Common myeloid progenitor, CD34-positive (primary cell): ENCODE measurements at places on chromosomes 7 and 10.

DNA sequence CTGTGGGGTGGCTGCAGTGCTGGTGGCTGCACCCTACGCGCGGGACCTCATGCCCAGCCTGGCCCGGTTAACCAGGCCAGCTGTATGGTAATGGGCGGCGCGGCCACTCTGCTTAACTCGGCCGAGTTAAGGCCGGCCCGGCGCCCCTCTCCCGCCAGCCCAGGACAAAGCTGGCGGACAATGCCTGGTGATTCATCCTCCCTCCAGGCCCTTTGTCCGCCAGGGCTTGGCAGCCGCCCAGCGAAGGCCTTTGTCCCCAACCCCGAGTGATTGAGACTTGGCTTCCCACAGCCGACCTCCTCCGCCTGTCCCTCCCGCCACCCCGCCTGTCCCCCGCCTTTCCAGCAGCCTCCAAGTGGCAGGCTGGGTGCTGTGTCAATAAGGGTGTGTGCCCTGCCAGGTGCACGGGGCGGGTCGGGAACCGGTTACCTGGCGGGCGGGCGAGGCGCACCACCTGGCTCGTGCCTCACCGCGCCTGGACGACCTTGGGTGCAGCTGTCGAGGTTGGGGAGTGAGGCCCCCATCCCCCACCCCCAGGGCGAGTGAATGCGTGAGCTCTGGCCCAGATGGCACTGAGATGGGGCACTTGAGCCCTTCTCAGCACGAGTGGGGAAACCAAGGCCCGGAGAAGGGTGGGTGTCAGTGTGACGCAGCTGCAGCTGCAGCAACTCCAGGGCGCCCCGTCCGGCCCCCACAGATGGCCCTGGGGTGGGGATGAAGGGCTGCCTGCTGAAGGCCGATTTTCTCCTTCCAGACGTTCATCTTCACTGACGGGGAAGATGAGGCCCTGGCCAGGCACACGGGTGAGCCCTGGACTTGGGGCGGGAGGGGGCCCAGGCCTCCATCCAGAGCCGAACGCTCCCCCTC, 4.6 kb downstream of the LFNG start:
- DNase-seq = peak; percentile 62

GRCh38 chr7:139602143-139602722, 78.7 kb downstream of the CLEC2L start:
- DNase-seq = peak; percentile 68

DNA sequence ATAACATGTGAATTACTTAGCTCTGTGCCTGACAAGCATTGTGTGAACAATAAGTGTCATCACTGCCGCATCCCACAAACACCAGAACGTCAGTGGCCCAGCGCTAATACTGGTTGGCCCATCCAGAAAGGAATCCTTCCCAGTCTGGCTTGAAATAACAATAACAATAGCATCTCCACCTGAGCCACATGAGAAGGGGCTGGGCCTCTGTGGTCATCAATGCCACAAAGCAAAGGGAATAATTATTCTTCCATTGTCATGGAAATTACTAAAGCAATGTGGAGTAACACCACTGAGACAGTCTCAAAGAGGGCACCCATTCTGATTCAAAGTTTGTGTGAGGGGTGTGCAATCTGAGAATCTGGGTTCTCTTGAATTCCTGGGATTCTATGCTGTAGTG, 105.7 kb upstream of the INHBA start:
- DNase-seq = no peak

DNA sequence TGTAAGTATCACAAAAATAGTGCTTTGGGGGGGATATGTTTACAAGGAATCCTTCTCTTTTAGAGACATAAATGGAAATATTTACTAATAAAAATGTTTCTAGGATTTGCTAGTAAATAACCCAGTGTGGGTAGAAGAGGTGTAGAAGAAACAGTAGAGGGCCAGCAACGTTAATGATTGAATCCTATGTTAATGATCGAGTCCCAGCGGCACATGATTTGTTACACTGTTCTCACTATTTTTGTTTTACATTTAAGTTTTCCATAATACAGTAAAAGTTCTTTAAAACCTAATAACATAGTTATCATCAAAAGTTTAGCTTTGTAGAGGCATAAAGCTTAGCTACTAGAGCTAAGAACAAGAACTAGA, 66.0 kb downstream of the UBE2H start:
- no peak for DNase-seq

DNA sequence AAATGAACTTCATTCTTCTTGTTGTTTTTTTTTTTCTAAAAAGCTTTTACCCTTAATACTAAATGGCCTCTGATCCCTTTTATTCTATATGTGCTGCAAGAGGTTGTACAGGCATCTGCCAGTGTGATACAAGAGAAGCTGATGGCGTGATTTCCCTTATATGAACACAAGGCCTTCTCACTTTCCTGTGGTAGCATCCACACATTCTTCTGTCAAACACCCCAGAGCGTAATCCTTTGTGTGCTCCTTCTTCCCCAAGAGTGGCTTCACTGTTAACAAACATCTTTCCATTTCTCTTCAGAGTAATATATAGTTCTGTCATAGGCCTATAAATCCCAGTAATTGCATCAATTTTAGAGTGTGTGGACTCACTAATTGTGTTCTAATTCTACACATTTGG, 86.3 kb upstream of the CAPZA2 start:
- no peak for DNase-seq

DNA sequence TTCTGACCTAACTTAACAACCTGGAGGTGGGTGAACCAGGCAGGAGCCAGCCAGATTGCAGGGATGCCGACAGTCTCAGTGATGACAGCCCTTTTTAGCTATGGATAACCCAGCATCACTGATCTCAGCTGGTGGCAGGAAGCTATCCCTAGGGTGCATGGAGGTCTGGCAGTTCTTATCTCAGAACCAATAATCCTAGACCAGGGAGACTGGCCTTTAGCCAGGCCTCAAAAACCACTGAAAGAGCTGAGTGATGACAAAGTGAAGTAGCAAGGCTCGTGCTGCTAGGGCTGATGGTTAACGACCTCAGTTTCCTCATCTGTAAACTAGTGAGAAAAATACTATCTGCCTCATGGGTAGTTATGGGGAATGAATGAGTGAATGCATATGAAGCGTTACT, 112.5 kb downstream of the RALA start:
- no peak for DNase-seq

DNA sequence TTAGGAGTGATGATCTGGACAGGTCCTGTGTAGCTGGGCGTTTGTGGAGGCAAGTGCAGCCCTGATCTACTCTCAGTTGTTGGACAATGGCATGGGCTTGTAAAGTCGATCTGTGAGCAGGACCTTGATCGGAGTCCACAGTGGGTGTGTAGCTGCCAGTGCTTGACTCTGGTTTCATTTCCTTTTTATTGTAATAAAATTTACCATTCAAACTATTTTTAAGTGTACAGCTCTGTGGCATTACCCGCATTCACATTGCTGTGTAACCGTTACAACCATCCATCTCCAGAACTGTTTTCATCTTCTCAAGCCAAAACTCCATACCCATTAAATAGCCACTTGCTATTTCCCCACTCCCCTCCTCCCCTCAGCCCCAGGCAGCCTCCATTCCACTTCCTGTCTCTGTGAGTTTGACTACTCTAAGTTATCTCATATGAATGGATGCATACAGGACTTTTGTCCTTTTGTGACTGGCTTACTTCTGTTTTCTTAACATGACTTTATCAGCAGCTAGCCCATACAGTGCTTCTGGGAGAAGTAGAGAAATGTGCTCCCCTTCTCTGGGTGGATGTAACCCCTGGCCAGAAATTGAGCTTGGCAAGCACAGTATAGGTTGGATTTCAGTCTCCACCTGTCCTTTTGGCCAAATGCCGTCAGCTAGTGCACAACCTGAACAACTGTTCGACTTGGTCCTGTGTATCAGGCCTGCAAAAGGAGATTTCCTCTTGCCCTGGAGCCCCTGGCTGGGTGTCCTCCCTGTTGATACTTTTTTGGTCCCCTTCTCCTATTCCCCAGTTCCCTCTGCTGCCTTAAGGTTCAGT, 180.0 kb downstream of the LRMDA start:
- peak; percentile 52 for DNase-seq

DNA sequence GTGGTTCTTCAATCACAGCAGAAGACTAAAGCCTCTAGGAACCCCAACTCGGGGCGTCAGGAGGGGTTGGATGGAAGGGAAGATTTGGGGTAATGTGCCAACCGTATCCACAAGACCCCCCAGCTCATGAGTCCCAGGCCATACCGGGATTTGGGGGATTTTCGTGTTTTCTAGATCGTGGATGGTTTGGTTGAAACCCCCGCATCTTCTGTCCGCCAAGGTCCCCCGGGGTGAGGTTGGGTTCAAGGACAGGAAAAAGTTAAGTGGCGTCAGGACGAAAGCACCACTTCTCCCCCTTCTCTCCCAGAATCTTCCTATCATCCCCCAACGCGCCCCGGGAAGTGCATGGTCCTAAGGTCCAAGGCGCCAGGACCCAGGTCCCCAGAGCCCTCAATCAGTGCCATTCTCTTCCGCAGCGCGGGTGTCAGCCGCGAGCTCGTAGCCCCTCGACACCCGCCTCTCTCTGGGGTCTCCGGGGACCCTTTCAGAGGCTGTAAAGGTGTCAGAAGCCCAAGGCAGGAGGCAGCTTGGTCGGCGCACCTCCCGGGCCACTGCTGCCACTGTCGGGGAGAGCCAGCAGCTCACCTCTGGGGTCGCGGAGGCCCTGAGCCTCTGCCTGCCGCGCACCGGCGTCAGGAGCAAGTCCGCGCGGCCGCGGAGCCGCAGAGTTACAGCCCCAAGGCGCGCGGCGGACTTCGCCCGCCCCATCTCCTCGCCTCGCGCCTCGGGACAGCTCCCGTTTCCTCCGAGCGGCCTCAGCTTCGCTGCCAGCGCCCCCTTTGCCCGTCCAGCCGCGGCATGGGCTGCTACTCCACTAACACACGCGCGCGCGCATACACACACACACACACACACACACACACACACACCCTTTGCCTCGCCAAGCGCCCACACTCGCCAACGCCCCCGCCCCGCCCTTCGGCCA, 1.5 kb downstream of the MKX start:
- DNase-seq = no peak

- no peak for DNase-seq
These were observed 11.8 kb downstream of the MMRN2 start for GRCh38 chr10:86945361-86946212.
